HTR-8/SVneo (cell line): ENCODE measurements at places on chromosomes 4 and X.

DNA sequence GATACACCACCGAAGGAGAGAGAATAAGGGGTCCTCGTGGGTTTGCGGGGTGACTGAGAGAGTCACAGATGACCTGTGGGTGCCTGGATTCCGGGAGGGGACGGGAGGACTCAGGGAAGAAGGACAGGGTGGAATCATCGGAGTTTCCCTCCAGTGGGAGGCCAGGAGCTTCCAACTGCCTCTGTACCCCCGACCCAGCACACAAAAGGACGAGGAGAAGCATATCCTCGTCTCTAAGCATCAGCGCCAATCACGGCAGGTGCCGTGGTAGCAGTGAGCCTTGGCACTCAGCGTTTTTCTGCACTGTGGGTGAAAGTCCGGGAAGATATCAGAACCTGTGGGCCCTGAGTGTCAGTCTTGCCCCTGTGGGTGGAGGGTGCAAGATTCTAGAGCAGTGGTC is 62.0 kb downstream of the ASMT start:
- DNase-seq = no peak

DNA sequence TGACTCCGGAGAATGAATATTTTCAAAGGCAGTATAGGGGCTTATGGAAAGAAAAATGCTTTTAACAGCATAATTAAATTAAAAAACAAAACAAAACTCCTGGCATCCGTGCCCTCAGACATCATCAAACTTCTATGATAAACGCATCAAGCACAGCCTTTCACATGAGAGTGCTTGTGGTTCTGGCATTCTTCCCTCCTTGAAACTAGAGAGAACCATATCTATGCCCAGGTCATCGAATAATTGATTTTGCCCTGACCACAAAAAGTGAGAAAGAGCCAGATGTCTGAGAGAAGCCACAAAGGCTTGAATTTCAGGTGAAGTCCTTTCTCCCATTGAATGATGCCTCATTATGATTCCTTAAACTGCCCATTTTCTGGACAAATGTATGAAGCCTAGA is 286.8 kb downstream of the CBLL2 start:
- no peak for DNase-seq

GRCh38 chr4:20086067-20086798 is 165.5 kb upstream of the SLIT2 start:
- DNase-seq = no peak

DNA sequence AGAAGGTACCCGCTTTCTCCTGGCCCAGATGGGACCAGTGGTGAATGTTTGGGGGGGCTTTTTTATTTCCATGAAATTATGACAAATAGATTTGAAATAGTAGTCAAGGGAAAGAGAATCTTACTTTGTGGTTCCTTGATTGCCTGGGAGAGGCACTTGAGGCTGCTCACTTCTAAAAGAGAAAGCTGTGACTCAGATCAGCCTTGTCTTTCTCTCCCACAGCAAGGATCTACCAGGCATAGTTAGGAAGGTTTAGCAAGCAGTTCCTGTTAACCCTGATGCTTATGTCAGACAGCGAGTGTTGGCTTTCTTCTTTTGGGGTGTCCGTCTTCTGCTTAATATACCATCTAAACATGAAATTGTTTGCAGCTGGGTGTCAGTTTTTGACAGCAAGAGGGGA is 114.5 kb downstream of the TSPAN7 start:
- no peak for DNase-seq

- DNase-seq = no peak
These were observed 63.7 kb upstream of the ESX1 start for GRCh38 chrX:104318330-104319009.

DNA sequence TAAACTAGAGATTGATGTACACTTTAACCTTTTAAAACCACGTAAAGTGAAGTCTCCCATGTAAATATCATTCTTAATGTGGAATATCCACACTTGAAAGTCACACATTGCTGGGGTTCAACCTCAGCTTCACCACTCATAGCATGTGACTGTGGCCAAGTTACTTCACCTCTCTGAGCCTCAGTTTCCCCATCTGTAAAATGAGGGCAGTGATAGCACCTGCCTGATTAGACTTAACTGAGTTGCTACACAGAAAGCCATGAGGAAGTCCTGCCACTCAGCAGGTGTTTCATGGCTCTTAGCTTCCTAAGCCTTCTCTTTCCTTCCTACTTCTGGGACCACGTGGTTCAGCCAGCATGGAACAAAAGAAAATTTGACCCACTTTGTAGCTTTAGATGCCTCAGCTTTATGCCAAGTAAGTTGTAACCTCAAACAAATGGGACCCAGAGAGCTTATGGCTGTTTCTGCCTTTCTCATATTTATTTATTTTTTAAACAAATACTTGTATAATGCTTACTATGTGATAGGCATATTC is 277.3 kb upstream of the KLF3 start:
- no peak for DNase-seq

DNA sequence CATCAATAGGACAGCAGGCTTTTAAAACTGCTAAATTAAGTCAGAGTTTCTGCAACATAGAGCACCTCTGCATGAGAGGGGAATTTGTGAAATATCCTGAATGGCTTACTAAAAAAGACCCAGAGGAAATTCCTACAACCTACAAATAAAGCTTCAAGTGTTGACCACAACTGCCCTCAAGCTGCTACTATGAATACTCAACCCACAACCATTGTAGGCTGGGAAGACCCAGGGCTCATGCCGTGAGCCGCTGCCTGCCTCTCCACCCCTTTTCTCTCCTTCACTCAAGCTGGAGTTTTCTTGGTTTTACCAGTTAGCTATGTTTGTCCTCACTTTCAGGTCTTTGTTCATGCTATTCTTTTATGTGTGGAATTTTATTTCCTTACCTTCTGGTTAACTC is 151.6 kb downstream of the EMCN start:
- no peak for DNase-seq

DNA sequence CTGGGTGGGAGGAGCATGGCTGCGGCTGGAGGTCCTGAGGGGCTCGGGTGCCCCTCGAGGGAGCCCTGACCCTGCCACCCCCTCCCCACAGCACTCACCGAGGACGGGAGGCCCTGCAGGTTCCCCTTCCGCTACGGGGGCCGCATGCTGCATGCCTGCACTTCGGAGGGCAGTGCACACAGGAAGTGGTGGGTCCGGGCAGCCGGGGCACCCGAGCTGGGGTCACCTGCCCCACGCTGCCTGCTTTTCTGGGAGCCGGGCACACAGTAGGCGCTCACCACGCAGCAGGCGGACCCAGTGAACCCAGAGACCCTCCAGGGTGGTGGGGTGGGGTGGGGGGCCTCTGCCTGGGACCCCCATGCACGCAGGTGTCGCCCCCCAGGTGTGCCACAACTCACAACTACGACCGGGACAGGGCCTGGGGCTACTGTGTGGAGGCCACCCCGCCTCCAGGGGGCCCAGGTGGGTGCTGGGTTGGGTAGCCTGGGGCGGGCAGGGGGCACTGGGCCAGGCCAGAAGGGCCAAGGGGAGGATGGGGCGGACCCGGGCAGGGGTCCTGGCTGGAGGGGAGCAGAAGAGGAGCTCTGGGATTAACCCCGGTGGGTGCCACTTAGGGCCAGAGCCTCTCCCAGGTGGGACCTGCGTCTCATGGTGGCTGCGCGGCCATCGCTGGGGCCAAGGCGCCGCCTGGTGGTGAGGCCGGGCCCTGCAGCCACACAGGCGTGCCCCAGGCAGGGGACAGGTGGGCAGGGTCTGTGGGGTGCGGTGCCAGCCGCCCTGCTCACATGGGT is 1.4 kb downstream of the HGFAC start:
- peak; percentile 84 for DNase-seq

GRCh38 chrX:137999552-137999951 is 433.6 kb downstream of the ZIC3 start:
- DNase-seq = no peak

DNA sequence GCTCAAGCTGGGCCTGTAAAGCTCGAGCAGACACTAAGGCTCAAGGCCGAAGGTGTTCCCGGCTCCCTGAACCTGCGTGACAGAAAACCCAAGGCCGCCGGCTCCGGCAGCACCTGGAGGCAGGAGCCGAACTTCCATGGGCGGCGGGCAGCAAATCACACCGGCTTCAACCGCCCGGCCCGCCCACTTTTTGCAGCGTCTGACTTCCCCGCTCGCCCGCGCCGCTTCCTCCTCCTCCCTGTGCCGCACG is 940 bp upstream of the NSD2 start:
- peak; percentile 66 for DNase-seq

GRCh38 chr4:77183777-77184420 is 26.9 kb downstream of the CCNG2 start:
- DNase-seq = no peak

DNA sequence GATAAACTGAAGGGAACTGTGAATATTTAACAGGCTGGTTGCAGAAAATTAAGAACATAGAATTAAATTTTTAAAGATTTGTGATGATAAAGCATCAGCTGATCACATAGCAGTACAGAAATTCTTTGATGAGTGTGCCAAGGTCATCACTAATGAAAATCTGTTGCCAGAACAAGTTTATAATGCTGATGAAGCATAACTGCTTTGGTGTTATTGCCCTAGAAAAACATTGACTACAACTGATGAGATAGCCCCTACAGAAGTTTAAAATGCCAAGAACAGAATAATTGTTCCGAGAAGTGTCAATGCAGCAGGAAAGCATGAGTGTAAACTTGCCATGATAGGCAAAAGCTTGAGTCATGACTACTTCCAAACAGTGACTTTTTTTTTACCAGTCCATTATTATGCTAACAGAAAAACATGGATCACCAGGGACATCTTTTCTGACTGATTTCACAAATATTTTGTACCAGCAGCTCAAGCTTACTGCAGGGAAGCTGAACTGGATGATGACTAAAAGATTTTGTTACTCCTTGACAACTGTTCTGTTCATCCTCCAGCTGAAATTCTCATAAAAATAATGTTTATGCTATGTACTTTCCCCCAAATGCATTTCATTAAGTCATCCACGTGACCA is 1136.6 kb downstream of the FAT4 start:
- no peak for DNase-seq

DNA sequence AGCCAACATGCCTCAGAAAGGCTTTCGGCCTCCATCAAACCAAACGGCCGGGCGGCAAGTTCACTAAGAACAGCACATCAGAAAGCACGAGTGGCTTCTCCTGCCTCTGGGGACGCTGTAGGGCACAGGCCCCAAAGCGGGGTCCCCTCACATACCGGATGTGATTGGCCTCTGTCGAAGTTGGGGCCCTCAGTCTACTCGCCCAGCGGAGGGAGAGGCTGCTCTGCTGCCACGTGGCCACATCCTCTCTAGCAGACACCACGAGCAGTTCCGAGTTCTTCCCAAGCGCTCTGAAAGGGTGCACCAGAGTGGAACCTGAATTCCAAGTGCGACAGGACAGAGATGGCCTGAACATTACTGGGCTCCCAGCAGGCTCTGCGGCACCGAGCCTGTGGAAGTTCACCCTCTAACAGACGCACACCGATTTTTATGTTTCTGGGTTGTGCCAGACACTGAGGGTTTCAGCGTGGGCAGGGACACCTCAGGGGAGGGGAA is 21.1 kb downstream of the NOP14 start:
- no peak for DNase-seq

DNA sequence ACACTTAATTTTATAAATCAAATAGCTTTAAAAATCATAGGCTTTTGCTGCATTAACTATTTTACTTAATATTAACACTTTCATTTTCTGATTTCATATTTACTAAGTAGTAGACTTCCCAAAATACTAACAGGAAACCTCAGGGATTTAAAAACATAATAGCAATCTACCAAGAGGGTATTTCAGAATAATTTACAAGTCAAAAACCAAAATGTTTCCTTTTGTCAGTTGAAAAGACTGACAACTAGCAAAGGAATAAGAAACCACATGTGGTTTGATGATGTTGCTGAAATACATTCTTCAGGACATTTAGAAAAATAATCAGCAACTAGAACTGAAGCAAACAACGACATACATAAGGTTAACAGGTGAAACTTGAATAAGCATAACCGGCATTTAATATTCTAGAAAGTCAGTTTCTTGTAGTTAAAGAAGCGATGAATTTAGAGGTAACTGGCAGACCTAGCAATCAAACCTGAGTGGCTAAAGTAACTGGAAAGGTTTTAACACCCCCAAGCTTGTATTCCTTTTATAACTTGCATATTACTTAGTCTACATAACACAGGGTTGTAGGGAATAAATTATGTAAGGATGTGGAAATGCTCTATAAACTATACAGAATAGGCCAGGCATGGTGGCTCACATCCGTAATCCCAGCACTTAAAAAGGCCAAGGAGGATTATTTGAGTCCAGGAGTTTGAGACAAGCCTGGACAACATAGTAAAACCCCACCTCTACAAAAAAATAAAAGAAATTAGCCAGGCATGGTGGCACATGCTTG is 40.0 kb downstream of the DHX15 start:
- no peak for DNase-seq

DNA sequence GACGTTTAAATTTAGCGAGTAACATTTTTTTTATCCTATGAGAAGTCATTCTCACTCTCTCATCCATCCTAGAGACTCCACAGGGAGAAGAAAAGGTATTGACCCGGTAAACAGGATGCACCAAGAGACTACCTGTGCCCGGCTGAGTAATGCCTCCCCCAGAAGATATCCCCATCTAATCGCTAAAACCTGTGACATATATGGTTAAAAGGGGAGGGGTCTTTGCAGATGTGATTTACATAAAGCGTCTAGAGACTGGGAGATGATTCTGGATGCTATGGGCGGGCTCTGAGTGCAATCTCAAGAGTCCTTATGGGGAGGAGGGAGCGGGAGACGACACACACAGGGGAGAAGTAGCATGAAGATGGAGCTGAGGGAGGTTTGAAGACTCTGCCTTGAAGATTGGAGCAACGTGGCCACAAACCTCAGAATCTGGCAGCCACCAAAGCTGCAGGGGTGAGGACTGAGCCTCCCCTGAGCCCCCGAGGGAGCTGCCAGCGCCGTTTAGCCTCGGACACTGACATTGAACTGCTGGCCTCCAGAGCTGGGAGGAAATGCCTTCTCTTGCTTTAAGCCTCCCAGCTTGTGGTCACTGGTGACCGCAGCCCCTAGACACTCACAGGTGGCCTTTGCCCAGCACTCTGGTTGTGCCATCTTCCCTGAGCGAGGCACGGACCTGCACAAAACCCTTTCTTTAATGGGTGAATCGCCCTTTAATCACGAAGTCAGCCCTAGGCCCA is 11.2 kb downstream of the ABLIM2 start:
- no peak for DNase-seq

DNA sequence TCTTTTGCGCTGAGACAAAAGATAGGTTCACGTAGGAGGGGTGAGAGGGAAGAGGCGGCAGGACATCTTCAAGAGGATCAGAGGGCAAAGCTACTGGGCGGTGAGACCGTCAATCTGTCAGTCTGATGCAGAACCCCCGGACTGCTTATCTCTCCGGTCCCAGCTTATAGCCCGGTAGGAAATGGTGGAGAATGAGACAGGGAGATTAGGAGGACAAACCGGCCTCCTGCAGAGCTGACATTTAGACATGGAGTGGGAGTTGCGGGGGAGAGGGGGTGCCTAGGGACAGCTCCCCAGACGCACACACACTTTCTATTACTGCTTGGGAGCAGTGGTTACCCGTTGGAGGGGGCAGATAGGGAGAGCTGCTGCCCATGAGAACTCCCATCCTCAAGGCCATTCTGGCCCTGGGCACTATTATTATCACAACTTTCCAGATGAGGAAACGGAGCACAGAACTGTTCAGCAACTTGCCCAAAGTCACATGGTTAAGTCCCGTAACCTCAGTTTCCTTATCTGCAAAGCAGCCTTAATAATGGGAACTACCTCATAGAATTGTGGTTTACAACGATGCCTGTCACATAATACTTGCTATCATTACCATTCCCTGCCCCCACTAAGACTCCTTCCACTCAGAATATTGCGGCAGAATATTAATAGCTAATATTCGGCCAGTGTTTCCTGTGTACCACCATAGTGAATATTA is 1.1 kb upstream of the HDAC6 start:
- DNase-seq = no peak
